ENCODE measurements at places on chromosomes 3 and 15. TPM values are rescaled to one million over a fixed set of nuclear protein-coding genes. Genes with fewer than 3 reads are reported as not detected.

- DNase-seq: no peak
These were observed 327.9 kb upstream of the TRIM42 start for GRCh38 chr3:140349938-140350337.

GRCh38 chr15:36362509-36362915 lies 216.9 kb upstream of the CDIN1 start:
- DNase-seq: no peak

DNA sequence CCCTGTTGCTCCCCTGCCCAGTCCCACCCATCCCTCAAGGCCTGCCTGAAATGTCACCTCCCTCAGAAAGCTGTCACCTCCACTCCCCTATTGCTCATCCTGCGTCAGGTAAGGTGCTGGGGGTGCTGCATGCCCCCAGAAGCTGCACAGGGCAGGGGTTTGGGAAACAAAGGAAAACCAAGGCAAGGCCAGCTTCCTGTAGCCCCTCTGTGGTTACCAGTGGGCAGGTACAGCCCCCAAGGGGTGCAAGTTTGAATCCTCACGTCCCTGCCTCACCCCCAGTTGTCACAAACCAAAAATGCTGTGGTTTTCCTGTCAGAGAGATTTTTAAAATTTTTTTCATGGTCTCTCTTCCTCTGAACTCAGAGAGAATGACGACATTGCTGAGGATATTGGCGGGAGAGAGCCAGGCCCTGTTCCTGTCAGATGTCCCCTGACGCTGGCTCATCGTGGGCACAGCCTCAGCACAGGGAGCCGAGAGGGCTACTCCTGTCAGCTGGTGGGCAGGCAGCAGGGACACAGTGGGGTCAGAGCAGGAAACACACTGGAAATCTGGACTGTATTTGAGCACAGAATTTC lies 27.0 kb downstream of the PSTPIP1 start:
- DNase-seq: peak; percentile 75

DNA sequence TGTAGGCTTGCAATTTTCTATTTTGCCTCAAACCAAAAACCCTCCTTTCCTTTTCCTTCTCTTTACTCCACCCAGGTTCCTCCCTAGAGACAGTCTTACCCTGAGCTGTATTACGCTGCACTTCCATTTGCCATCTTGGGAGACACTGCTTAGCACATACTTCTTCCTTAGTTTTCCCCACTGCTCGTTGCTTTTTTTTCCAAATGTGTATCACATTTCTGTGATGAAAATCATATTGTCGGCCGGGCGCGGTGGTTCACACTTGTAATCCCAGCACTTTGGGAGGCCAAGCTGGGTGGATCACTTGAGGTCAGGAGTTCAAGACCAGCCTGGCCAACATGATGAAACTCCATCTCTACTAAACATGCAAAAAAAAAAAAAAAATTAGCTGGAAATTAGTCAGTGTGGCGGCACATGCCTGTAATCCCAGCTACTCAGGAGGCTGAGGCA lies 29.5 kb downstream of the POPDC2 start:
- no peak for DNase-seq

- DNase-seq: no peak
These were observed 3.6 kb downstream of the ZBTB38 start for GRCh38 chr3:141371882-141372281.

DNA sequence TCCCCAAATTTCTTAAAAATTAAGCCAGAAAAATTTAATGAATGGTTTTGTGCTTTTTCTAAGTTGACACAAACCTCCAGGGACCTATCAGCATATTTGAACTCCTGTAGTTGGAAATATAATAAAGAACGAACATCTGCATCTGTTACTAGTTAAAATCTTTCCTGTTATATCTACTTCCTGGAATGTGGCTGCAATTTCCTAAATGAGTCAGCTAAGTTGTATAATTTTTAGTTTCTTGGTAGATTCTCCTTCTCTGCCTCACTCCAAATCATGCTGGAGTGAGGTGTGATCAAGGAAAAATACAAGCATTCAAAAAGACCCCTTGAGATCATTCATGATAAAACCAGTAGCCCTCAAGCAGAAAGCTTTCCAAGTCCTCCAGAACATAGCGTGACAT lies 106.2 kb upstream of the MCTP2 start:
- DNase-seq: no peak

GRCh38 chr3:108006077-108006771 lies 84.6 kb downstream of the CD47 start:
- no peak for DNase-seq

DNA sequence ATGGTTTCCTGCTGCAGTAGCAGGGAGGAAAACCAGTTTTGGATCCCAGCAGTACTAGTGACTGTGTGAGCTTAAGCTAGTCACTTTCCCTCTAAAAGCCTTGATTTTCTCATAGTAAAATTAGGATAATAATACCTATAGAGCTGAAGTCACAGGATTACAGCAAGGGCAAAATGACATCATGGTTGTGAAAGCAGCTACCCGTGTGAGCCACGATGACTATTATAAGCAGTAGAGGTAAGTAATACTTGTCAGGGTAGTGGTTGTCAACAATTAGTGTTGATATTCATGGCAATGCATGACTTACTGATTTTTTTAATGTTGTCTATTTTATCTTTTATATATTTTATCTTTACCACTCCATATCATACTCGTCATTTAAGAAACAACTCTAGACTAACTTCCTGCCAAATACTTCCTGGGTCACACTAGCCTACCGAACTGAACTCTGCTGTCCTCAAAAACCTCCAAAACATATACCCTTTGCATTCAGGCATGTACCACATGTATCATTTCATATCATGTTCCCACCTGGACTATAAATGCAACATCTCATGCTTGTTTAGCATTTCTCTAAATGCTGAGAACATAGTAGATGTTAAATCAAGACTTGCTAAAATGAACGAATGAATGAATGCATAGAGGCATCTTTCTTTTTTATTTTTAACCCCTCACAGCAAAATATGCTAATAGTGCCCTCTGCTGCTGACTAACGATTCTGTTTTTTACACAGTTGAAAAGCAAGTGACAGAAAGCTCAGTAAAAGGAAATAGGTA lies 172.6 kb downstream of the P3H2 start:
- DNase-seq: no peak

Gene CACNA2D3
- not detected for total RNA-seq

DNA sequence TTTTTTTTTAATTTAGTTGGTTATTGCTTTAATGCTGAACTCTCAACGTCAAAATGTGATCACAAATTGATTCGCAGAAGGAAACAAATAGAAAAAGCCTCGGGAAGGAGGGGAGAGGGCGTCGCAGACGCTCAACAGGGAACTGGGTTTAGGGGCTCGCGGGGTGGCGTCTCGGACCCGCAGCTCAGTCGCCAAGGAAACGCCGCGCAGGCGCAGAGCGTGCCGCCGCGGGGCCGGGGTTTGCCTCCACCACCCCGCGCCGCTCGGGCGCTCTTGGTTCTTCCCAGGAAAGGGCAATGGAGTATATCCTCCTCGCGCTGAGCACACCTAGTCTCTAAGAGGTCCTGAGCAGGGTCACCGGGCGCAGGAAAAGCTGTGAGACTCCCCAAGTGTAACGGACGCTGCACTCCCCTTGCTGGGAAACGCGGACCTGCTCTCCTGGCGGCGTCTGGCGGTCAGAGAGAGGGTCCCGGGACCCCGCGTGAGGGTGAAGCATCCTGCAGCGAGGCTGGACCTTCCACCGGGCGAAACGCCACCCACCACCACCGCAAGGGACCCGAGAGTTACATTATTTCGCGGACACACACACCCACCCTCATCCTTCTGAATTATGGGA lies 753 bp downstream of the PLCH1 start:
- peak; percentile 62 for DNase-seq

- DNase-seq: peak; percentile 15
These were observed 60.8 kb downstream of the DAPK2 start for GRCh38 chr15:63985221-63986184.

DNA sequence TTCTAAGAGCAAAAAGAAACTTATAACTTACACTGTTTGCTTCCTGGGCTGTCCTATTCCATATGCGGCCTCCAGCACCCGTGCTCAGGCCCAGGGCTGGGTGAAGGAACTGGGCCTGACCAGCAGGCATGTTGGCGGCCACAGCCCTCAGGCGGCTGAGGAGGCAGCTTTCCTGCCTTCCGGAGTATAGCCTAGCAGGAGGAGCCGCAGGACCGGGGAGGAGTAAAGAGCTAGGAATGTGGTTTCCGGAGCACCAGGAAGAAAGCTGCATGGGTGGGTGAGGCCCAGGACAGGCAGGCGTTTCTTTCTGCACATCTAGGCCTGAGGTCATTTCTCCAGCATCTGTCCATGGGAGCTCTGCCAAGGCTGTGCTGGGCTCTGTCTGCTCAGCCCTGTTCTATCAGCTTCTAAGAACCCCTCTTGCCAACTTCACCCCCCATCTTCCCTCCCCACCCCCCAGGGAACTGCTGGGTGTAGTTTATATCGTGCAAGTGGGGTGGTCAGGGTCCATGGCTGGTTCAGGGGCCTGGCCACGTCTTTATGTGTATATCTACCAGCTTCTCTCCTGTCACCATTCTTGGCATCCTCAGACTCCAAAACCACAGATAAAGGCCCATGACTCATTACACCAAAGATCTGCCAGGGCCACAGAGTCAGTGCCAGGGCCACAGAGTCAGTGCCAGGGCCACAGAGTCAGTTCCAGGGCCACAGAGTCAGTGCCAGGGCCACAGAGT lies 7.8 kb upstream of the KIF7 start:
- no peak for DNase-seq

Gene XCR1
- not detected for total RNA-seq

DNA sequence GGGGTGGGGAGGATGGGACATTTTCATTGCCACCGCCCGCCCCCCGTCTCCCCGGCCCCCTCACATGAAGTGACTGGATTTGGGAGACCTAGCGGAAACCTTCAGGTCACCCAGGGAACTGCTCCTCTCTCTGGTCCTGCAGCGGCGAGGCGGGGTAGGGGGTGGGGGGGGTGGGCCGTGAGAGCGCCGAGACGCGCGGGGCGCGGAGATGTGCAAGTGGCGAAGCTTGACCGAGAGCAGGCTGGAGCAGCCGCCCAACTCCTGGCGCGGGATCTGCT lies 712 bp upstream of the MME start:
- no peak for DNase-seq

GRCh38 chr15:85479071-85479647 lies 98.8 kb downstream of the AKAP13 start:
- no peak for DNase-seq

Gene SUSD5
- not detected for total RNA-seq

GRCh38 chr3:53713626-53714025 lies 132.6 kb downstream of the CHDH start:
- no peak for DNase-seq

Gene GOLGA8J
- 0.31 TPM for total RNA-seq

DNA sequence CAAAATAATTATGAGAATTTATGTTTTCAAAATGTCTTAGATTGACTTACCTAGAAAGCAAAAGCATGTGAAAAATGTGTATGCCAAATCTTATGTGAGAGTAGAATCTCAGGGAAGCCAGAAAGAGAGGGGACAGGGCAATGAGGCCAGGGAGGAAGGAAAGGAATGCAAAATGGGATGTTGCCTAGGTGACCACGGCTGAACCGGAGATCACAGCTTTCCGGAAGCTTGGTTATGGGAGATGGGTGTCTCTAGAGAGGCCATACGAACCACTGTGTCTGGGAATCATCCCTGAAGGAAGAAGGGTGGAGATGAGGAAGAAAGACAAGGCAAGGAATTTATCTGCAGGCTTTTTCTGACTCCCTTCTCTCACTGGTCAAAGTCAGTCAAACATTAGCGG lies 76.0 kb downstream of the SUCLG2 start:
- no peak for DNase-seq

Gene EDEM1
- 92.5 TPM for total RNA-seq

Gene C3orf20
- total RNA-seq: 0.17 TPM

GRCh38 chr3:126850370-126851085 lies 132.4 kb upstream of the PLXNA1 start:
- DNase-seq: no peak

Gene ATP6V1A
- 32.9 TPM for total RNA-seq

DNA sequence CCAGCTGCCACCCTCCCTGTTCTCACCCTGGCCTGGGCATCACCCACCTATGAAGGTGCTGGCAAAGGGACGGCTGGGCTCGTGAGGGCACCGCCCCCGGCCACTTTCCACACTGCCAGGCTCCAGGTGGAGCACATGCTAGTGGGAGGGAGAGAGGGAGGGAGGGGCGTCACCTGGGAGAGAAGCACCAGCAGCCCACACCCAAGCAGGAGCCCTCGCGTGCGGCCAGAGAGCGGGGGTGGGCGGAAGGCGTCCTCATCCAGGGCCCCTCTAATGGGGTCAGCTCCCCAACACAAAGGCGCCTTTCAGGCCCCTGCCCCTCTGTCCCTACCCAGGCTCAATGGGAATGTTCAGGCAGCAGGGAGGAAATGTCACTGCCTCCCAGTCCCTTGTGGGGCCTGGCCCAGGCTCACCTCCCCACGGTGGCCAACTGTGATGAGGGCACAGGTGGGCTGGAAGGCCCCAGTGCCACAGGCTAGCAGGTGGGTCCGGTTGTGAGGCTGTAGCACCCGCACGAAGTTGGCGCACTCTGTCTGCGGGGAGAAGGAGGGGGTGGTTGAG lies 3.1 kb downstream of the SEMA3G start:
- DNase-seq: peak; percentile 14

DNA sequence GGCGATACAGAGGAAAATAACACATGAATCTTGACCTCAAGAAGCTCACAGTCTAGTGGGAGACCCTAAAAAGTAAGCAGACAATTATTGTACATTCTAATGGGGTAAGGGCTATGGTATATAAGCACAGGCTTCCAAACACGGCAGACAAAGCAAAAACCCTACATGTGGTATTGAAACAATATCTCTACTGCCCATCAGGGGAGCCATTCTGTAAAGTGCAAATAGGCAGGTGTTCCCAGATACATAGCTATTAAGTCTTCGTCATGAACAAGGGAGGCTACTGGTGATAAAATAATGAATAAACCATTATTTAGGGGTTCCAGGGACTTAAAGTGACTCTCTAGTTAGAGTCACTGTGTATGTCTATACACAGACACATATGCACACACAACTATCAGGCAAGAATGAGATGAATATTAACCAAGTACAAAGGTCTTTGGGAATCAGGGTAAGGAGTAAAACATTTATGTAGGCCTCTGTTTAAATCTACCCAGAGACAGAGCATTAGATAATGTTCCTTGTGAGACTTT lies 38.7 kb upstream of the ASB14 start:
- DNase-seq: no peak

- no peak for DNase-seq
These were observed 30.0 kb downstream of the KLHL25 start for GRCh38 chr15:85764649-85765277.

DNA sequence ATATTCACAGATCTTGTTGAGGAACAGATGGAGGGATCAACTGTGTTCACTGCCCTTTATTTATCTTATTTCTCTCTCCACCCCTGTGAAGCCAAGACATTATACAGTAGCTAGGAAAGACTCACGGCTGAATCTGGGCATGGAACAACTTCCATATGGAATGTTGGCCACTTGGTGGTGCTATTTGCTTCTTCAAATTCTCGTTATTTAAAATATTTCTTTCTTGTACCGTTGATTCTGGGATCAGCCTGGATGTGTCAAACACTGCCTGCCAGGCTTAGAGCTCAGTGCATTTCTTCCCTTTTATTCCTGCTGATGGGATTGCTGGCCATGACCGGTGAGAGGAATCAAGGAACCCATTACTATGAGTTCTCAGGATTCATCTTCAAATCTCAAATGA lies 17.5 kb upstream of the GASK1A start:
- DNase-seq: no peak

Data from activated naive CD8-positive, alpha-beta T cell treated with anti-CD3 and anti-CD28 coated beads, Interleukin-2, amount 10 ng/mL, durations not matched to agents 7 days and 5 days (primary cell).